ENCODE measurements at places on chromosomes 6 and 20.

DNA sequence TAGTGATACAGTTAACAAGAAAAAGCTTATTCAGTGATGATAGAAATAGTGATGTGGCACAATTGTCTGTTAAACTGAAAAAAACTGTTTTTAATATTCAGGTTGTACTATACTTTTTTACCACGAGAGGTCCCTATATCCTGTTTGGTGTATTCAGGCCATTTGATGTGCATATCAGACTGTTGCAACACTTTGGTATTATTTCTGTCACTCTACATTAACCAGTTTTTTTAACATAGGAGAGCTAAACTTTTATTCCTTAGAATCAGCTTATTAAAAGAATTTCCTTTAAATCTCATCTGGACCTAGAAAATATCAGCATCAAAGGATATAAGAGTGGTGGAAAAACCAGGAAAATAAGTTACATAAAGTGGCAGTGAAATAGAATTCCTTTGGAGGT, 36.8 kb downstream of the TSPYL4 start:
- peak; percentile 91 for DNase-seq

DNA sequence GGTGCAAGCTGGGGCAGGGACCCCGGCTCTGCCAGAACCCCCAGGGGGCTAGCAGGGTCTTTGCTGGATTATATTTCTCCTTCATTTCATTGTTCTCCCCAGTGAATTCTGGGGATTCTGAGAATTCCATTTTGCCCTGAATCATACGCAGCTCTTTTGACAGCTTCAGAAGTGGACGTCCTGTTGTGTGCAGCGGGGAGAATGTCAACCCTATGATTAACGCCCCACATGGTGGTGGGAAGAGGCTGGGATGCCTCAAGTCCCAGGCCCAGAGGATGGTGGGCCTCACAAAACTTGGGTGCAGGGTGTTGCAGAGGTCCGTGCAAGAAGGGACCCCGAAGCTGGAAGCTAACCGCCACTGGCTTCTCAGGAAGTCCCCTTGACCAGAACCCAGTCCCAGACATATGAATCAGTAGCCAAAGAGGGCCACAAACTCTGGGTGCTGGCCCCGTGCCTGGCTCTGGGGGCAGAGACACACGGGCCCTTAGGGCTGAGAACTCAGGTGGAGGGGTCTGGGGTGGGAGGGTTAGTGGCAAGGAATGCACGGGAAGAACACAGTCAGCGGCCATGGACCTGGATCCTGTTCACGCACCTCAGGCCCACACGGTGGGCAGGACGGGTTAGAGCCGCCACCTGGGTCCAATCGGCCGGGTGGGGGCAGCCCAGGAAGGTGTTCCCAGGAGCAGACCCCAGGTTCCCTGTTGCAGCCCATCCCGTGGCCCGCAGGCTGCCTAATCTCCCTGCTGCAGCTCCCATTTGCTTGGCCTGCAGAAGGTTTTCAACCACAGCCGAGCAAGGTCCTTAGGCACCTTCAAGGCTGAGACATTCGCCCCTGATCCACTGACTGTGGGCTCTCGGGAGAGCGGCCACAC, 51.2 kb downstream of the YTHDF1 start:
- no peak for DNase-seq

DNA sequence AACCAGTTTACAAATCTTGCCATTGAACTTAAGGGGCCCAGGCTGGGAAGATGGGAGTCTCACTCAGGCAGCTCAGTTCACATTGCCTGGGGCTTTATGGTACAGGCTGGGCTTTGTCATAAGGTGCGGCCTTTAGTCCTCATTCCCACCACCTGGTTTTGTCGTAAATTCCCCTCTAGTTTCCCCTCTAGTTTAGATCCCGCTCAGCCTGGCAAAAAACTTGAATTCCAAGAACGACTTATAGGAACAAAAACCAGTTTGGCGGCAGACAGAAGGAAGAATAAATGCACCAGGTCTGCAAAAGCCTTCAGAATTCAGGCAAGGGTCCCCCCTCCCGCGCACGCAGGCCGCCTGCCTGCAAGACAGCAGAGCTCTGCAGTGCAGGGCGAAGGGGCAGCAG, 4.1 kb downstream of the BMP7 start:
- no peak for DNase-seq

GRCh38 chr6:136751991-136752390, 40.3 kb downstream of the MAP3K5 start:
- no peak for DNase-seq

GRCh38 chr6:94272327-94272726, 853.0 kb upstream of the EPHA7 start:
- DNase-seq = peak; percentile 14

DNA sequence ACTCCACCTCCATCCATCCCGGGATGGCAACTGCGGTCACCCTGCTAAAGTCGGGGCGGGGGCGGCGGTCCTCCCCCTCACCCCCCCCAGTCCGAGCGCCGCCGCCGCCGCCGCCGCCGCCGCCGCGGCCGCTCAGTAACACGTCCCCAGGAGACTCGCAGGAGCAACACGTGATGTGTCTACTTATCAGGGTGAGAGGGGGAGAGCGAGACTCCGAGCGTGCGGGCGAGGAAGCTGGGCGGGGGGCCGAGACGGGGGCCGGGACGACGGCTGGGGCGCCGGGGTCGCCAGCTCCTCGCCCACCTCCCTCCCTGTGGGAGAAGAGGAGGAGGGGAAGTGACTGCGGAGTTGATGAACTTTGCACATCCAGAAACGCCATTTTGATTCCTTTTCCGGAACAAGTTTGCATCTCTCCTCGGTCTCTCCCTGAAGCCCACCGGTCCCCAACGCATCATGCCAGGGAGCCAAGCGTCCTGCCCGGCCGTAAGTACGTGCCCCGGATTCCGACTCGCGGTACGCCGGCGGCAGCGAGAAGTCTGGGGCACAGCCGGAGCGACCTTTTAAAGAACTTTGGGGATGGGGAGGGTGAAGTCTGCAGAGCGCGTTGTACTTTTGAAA, at the start of gene RREB1:
Gene RREB1, plus strand, starts transcription at position 384 of the 618 bp plus-strand sequence. CDS start 73,951 bp downstream, outside the sequence.
- peak; percentile 56 for DNase-seq

DNA sequence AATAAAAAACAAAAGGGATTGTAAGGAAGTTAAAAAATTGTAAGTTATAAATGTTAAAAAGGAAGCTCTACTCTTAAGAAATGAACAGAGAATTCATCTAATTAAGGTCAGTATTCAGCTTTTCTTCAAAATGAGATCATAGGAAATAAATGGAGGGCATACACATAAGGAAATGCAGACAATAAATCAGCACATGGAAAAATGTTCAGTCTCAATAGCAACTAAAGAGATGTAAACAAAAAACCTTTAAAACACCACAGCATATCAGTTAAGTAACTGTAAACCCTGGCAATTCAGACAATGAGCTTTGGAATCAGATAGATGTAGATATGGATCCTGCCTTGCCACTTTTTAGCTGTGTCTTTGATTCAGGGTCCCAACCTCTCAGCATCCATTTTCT, 24.0 kb upstream of the CLIC5 start:
- no peak for DNase-seq

- no peak for DNase-seq
Observed at GRCh38 chr6:158560836-158561320, 987 bp downstream of the TMEM181 start.

DNA sequence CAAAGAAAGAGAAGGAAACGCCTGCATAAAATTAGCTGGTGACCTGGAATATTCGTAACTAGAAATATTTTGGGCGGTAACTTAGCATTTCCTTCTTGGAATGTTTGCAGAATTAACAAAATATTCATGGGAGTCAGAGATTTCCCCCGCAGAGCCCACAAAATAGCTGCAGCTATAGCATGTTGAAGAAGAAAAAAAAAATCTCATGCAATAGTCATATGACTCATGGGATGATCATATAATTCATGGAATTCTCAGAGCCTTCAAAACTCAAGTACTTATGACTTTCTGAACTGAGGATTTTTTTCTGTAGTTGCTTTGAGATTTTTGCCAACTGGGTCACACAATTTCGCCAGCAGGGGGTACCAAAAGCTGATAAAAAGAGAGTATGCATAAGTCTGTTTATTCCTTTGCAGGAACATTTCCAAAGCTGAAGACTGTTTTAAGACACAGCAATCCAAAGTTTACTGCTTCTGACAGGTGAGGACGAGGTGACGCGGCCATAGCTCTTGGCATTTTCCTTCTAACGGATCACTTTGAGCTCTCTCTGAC, 586.0 kb upstream of the CHD6 start:
- no peak for DNase-seq

DNA sequence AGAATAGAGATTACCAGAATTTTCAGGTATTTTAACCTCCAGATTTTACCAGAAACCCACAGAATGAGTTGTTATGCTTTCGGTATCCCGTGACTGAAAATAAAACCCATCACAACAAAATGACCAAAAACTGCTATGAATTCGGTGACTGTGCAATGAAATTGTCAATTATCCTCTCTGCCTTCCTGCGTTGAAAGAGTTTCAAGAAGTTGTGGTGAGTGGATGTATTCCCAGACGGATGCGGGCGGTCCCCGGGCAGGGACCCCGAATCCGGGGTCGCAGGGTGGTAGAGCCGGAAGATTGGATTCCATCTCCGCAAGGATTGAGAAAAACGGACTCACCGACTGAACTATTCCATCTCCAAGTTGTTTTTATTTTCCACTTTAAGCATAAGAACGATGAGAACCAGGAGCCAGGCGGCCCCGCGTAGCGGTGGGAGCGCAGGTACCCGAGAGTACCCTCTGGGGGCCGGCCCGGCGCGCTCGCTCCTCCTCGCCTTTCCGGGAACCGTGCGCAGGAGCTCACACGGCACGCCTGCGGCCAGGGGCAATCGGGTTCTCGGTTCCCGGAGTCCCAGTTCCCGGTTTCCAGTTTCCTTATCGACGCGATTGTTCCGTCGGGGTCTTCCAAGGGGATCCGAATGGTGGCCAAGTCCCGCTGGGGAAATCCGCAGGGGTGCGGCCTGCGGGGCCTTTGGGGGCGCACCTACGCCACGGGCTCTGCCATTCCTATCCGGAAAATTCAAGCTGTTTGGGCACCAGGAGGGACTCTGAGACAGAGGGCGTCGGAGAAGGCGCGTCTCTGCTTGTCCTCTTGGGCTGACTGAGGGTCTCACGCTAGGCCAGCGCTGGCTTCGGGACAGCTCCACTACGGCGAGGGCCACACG, 104.9 kb upstream of the PRDM1 start:
- DNase-seq = no peak

GRCh38 chr20:42435230-42435629, 754.5 kb downstream of the PTPRT start:
- no peak for DNase-seq

- no peak for DNase-seq
Observed at GRCh38 chr6:30533460-30534294, 22.6 kb downstream of the GNL1 start.
